ENCODE measurements at places on chromosomes 16 and 17.

DNA sequence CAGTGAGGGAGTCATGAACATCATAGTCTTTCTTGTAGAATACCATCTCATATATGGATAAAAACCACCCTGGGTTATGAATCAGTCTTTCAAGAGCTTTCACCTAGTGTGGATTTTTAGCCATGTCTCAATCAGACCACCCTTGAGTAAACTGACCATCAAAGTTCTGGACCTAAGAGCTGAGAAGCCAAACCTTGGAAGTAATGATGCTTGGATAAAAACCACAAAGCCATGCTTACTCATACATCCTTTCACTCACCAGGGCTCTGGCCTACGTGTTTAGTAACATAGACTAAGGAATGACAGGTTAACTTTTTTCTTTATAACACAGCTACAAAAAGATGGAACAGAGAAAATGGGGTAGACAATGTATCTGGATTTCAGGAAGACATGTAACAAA lies 167.2 kb downstream of the STX8 start:
- DNase-seq = no peak

DNA sequence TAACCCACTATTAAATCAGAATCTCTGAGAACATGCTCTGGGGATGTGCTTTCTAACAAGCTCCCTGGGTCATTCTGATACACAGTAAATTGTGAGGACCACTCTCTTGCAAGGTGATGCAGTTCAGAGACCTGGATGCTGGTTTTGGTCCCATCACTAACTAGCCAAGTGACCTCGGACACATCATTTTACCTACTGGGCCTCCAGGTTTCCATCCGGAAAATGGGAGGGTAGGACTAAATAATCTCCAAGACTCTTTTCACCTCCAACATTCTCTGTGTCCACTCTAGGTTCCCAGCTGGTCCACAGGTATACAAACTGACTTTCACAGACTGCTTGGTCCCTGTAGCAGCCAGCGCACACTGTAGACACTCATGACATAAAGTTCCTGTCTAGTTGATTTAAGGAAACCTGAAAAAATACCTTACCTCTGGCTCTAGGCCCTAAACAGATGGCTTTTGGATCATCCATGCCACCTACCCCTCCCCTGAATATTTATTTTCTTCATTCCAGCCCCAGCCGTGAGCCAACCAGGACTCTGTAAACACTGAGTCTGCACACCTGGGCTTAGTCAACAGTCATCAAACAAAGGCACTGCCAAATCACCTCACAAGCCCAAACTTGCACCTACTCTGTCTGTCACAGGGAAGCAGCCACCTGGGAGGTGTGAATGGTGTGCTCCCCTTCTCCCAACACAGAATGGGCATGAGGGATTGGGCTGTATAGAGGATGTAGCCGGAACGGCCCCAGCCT lies 51.3 kb upstream of the MRPS23 start:
- DNase-seq = no peak

DNA sequence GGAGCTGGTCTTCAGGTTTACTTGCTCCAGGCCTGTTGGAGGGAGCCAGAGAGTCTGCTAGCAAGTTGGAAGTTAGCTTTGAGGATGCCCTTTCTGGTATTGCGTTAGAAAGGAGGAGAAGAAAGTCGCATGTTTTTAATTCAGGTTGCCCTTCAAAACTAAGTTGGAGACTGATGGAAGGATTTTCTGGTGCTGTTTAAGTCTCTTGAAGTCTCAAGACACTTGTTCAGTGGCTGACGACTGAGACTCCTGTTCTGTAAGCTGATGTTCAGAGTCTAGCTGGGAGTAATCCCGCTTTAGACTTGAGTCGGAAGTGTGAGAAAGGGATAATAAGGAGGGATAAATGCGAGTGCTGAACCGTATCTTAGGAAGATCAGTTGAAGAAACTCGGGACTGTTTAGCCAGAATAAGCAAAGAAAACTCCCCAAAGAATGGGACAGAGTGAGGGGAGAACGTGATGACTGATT lies 740 bp downstream of the AATF start:
- DNase-seq = no peak

DNA sequence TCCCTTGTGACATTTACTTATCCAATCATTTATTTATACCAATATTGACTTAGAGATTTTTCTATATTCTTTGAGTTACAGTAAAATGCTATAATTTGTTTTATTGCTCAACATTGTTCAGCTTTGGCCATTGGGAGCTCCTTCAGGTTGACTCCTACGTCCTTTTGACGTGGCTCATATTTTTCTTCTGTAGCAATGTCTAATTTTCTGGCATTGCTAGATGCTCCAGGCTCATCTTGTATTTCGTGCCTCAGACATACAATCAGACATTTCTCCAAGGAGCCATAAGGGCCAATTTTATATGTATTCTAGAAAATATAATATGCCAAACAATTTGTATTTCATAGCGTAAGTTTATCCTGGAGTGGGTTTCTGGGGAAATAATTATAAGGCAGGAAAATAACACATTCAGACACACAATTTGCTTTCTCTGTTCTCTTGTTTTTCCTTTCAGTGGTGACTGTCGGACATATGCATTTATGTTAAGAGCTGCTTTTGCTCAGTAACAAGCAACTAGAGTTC lies 355.1 kb upstream of the MON1B start:
- DNase-seq = no peak

GRCh38 chr16:75761108-75761507 lies 34.8 kb upstream of the CPHXL start:
- no peak for DNase-seq

DNA sequence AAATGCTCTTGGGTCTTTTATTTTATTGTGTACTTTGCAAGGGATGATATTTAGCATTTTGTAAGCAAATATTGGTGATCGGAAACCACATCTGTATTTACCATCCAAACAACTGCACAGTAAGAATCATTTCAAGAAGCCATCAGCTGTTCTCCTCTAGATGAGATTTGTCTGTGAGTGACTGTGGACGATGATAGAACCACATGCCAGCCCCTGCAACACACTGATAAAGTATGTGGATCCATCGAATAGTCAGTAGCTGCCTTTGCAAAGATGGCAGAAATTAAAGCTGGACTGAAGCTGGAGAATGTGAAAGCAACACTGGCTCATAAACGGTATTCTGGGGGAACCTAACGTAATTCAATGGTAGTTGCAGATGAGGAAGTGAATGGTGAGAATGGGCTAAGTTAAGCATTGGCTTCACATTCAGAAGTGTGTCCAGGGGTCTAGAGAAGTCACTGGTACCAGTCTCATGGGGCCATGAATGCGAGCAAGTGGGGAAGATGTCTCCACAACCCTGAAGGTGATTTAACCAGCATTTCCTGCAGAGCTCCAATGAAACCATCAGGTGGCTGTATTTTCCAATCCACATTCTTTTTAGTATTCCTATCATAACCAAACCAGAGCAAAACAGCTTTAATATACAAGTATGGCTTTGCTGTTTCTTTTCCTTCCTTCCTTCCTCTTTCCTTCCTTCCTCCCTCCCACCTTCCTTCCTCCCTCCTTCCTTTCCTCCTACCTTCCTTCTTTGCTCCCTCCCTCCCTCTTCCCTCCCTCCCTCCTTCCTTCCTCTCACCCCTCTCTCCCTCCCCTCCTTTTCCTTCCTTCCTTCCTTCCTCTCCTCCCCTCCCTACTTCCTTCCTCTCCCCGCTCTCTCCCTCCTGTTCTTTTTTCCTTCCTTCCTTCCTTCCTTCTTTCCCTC lies 169.4 kb downstream of the ABCA8 start:
- no peak for DNase-seq

DNA sequence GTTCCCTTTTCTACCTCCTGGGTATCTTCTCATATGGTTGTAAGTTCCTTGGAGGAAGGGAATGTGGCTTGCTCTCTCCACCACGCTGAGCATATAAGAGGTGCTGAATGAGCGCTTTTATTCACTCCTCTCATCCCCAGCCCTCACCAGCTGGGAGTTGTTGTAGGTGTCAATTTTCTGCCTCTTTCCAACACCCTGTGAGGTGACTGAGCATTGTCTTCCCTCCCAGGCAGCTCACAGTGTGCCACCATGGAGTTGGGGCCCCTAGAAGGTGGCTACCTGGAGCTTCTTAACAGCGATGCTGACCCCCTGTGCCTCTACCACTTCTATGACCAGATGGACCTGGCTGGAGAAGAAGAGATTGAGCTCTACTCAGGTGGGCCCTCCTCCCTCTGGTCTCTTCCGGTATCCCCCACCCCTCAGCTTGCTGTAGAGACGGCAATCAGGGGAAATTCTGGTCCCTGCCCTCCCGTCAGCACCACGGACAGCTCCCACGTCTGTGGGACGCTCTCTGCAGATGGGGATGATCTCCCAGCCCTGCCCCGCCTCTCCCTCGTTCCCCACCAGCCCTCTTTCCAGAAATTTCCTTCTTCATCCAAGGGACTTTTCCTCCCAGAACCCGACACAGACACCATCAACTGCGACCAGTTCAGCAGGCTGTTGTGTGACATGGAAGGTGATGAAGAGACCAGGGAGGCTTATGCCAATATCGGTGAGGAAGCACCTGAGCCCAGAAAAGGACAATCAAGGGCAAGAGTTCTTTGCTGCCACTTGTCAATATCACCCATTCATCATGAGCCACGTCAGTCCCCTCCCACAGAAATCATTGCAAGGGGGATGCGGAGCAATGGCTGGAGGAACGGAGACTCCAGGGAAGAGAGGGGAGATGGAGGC lies 18.3 kb downstream of the CIITA start:
- no peak for DNase-seq

DNA sequence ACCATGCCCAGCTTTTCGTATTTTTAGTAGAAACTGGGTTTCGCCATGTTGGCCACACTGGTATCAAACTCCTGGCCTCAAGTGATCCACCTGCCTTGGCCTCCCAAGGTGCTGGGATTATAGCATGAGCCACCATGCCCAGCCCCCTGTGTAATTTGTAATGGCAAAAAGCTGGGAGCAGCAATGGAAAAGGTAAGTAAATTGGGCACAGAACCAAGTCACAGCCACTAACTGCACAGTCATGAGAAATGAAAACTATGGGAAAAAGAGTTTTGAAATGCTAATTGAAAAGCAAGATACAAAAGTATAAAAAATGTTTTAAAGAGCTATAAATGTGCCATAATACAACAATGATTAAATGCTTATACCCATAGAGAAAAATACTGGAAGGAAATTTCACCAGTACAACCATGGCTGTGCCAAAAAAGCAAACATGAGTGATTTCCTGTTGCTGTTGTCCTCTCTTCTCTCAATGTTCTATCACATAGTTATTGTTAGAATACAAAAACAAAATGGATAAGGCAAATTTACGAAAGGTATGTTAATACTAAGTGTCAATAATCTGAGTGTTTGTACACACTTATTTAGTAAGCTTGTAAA lies 6.2 kb downstream of the NTAN1 start:
- no peak for DNase-seq
